ENCODE measurements at places on chromosomes 1 and 21. TPM values are rescaled to one million over a fixed set of nuclear protein-coding genes. Genes with fewer than 3 reads are reported as not detected.

The RUNX3 gene
- total RNA-seq, result 4.0 TPM

GRCh38 chr21:43305336-43305665 is 121.6 kb downstream of the SIK1 start:
- no peak for DNase-seq

- DNase-seq, result no peak
Measured at GRCh38 chr1:43360616-43361015, 1.8 kb downstream of the CDC20 start.

The DIO1 gene
- not detected for total RNA-seq

DNA sequence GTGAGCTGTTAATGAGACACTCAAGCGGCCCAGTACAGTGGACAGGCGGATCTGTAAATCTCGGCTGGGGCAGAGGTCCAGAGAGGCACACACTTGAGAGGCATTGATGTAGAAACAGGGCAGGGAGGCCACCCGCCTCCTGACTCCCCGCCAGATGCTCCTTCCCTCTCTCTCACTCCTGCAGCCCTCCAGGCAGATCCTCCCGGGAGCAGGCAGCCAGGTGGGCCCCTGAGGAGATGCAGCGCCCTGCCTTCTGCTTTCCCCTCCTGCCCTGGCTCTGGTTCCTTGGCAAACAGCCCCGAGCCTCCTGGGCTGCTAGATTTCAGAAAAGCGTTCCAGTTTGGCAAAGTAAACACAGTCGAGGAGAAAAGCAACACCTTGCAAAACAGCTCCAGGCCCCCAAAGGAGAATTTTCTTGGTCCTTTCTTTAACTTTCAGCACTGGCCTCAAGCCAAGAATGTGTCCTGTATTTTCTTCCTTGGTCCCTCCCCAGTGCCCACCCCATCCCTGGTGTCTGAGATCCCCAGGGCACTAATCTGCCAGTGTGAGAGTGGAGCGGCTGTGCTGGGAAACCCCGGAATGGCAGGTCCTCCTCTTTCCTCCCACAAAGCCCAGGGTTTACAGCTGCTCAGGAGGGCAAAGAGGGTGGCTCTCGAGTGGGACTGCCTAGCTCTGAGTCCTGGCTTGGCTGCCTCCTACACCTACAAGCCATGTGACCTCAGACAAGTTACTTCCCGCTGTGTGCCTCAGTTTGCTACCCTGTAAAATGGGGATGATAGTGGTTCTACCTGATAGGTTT is 29.4 kb upstream of the IFNLR1 start:
- no peak for DNase-seq

DNA sequence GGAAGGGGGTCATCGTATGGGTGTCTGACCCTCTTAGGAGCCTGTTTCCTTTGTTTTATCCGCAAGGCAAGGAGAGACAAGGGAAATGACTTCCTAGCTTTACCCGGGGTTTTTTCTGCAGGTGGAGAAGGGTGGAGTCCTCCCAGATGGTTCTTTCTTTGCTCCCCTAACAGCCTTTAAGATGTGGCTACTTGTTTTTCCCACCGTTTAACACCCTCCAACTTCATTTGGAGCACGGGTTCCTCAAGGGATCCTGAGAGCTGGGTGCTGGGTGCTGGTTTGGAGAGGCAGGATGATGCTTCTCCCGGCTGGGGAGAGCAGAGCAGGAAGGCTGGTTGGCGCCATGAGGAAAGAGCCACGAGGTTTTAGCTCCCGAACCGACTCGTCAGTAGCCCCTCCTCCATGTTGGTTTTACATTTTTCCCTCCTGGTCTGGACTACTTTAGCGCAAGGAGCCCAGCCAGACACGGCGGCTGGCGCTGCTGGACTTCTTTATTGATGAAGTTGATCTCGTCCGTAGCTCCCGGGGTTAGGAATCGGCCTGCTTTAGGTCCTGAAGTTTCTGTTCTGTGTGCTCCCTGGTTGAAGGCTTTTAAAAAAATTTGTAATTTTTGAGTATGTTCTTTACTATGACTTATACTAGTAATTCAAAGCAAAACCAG is 1.4 kb downstream of the UCK2 start:
- DNase-seq, result no peak

The MYBPH gene
- not detected for total RNA-seq

DNA sequence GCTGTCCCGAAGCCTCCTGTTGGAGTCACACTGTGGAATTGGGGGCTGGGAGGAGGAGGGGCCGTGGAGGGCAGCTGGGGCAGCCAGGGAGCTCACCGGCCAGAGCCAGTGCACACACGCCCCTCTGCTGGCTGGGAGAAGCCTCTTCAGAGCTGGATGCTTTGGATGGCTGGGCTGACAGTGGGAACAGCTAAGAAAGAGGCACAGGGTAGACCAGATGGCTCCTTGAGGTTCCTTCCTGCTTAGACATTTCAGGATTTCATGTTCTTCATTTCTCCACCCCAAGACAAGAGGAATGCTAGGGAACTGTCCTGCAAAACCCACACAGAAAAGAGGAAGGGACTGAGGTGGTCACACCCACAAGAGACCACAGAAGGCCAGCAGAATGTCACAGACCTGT is 254.8 kb upstream of the VAMP3 start:
- no peak for DNase-seq

- no peak for DNase-seq
Measured at GRCh38 chr1:12760256-12760795, 13.2 kb upstream of the PRAMEF12 start.

The ZC3H11A gene
- total RNA-seq, result 97.8 TPM

- DNase-seq, result no peak
Measured at GRCh38 chr1:158028969-158029368, 35.5 kb downstream of the KIRREL1 start.

The GJA4 gene
- 5.0 TPM for total RNA-seq

The VCAM1 gene
- total RNA-seq, result 1.1 TPM

DNA sequence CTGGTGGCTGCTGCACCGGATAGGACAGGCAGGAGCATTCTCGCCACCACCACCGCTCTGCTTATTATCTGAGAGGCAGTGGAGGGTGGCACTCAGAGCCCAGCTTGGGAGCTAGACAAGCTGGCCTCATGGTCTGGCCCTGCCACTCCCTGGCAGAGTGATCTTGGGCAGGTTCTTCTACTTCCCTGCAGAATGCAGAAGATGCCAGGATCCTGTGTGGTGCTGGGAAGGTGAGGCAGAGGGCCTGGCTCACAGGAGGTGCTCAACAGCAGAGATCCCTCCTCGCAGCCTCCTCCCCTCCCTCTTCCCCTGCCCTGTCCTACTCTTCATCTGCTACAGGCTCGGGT is 60.4 kb downstream of the ARHGEF10L start:
- no peak for DNase-seq

Measured in esophagus squamous epithelium (tissue), 5 donors.